NB4 (cell line): ENCODE measurements at places on chromosomes 12 and 14.

DNA sequence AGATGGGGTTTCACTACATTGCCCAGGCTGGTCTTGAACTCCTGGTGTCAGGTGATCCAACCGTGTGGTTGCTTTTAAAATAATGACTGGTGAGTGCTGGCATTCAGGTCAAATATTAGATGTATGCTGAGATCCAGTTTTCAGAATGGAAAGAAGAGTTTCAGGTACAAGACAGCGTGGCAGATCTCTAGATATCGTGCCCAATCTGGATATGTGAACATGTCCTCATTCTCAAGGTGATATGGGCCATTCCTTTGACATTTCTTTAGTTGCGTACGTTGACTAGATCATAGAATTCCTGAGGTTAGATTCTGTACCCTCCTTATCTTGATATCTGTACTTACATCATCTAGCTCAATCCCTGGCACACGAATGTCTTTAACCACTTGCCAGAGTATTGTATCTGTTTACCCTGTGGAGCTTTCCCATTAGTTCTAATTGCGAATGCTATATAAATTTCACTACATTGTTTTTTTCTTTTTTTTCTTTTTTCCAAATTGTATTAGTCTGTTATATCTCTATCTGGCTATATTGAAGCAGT, 80.2 kb downstream of the ANO6 start:
- no peak for DNase-seq

GRCh38 chr12:84807249-84807648, 105.3 kb downstream of the SLC6A15 start:
- DNase-seq: no peak

GRCh38 chr12:58916921-58917511, 3.3 kb downstream of the LRIG3 start:
- DNase-seq: no peak

GRCh38 chr12:53399896-53400295, 19.9 kb downstream of the SP1 start:
- DNase-seq: no peak

DNA sequence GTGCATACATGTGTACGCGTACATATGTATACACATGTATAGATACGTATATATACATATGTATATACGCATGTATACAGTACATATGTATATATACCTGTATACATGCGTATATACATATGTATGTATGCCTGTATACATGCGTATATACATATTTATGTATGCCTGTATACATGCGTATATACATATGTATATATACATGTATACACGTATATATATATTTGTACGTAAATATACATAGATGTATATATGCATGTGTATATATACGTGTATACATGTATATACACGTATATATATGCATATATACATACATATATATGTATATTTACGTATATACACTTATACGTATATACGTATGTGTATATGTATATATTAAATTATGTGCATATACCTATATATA, 93.9 kb upstream of the ABCD2 start:
- DNase-seq: no peak

- DNase-seq: no peak
Measured at GRCh38 chr14:81684696-81685095, 151.0 kb upstream of the SEL1L start.

DNA sequence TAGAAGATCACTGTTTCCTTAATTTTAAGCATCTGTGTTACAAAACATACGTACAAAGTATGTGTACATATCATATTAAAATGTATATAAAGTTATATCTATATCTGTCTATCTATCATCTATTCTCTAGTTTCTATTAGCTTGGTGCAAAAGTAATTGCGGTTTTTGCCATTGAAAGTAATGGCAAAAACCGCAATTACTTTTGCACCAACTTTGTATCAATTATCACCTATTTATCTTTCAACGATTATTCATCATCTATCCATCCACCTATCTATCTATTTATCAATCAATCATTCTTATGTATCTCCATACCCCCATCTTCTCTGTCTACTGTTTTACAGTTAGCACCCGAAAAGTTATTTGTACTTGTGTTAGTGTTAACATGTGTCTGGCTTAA, 447.6 kb downstream of the NRXN3 start:
- no peak for DNase-seq

DNA sequence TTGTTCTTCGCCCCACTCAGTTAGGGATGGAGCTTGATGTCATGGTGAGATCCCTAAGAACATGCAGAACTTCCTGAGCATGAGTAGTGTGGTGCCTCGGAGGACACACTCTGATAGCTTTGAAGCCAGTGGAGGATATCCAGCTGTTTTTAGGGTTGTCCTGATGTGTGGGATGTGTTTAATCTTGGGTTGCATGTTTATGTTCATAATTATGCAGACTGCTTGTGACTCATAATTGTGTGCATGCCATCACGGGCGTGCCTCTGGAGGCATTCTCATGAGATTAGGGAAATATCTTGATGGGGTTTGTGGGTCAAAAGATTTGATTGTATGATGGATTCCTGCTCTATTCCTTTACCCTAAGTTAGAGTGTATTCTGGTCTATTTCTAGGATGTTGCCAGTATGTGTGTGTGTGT, 267.4 kb upstream of the PELI2 start:
- DNase-seq: no peak

DNA sequence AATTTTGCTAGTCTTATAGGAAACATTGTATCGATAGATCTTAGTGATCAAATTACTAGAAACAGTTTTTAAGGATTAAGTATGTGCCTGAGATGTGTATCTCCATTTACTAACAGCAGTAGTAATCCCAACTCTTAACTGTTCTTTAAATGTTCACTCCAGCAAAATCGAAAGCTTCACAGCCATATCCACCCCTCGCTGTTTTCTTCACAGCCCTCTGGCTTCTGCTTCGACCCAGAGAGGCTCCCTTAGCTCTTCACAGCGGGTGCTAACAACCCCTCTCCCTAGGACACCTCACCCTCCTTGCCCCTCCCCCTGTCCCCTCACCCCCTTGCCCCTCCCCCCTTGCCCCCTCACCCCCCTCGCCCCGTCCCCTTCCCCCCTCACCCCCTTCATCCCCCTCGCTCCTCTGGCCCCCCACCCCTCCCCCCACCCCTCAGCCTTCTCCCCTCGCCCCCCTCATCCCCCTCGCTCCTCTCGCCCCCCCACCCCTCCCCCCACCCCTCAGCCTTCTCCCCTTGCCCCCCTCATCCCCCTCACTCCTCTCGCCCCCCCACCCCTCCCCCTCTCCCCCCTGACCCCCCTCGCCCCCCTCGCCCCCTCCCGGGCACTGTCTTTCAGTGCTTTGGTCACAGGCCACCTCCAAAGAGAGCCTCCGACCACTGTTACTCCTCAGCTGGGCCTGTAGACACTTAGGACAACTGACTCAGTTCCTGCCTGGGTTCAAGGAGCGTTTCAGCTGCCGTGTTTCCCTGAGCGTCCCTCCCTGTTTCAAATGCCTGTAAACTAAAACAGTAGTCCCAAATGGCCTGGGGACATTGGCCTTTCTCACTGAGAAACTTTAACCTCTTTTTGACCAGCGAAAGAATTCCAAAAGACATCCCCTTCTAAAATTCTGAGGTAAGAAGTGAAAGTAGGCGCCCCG, 46.0 kb upstream of the DYNC1H1 start:
- DNase-seq: no peak

DNA sequence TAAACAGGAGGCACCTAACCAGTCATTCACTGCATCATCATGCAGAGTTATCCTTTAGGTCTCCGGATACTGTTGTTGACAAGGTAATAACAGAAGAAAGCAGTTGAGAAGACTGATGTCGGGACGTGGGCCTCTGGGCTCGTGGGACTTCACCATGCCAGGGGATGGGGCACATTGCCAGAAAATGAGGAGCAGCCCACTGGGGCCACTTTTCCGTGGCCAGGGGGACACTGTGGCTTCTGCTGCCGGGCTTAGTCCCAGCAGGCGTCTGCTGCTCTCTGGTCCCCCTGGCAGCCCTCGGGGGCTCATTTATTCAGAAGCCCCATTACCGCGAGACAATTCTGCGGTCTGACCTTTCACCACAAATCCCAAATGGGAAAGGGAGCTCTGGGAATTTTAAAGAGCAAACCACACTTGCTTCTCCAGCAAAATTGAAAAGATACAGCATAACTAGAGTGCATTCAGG, 201.2 kb downstream of the DAD1 start:
- DNase-seq: no peak

- no peak for DNase-seq
Measured at GRCh38 chr14:34235643-34236300, 226.3 kb downstream of the SPTSSA start.

GRCh38 chr14:67532606-67532997, 488 bp upstream of the PLEKHH1 start:
- no peak for DNase-seq

DNA sequence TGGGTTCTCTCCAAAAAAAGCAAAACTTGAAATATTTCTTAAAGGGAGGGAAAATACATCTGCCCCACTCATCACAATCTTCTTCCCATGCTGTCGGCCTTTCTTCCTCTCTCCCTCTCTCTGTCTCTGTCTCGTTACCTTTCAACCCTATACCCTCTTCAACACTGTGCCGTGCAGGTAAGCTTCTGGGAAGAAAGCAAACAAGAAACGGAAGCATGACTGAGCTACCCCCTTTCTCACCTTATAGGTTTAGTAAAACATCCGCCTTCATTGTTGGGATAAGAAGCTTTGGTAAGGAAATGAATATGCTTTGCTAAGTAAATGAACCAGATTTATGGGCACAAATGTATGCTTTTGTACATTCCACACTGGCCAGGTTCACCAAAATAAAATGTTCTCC, 63.0 kb downstream of the TMEM30B start:
- no peak for DNase-seq

- DNase-seq: no peak
Measured at GRCh38 chr12:59182658-59183455, 262.6 kb upstream of the LRIG3 start.

DNA sequence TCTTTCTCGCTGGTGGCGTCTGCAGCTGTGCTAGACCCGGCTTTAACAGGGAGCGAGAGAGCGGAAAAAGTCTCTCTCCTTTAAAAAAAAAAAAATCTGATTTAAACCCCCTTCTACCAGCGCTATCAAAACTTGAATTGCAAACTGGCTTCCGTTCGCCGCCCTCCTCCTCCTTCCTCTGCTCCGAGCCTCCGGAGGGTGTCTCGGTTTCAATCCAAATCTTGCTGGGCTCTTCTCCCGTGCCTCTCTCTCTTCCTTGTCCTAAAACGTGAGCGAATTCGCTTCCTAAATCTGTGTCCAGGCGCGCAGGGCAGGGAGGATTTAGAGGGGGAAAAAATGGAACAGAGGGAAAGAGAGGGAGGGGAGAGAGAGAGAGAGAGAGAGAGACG, 272 bp downstream of the TBX3 start:
- DNase-seq: no peak

DNA sequence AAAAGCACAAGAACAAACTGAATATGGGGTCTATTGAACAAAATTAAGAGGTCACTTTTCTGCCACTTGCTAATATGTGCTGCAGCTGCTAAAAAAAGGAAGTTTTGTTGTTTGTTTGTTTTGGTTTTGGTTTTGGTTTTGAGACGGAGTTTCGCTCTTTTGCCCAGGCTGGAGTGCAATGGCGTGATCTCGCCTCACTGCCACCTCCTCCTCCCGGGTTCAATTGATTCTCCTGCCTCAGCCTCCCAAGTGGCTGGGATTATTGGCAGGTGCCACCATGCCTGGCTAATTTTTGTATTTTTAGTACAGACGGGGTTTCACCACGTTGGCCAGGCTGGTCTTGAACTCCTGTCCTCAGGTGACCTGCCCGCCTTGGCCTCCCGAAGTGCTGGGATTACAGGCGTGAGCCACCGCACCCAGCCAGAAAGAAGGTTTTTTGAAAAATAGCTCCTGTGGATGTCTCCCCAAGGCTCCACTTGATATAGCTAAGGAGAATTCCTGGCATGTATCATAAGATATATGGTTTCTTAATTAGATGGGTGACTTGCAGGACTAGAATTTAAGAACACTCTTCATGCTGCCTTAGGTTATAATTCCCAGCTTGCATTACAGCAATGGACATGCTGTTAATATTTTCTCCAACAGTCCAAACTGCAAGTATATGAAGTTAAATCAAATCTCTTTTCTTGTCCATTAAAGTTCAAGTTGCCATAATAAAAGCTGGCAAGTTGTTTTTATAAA, 237.6 kb upstream of the AMIGO2 start:
- no peak for DNase-seq

DNA sequence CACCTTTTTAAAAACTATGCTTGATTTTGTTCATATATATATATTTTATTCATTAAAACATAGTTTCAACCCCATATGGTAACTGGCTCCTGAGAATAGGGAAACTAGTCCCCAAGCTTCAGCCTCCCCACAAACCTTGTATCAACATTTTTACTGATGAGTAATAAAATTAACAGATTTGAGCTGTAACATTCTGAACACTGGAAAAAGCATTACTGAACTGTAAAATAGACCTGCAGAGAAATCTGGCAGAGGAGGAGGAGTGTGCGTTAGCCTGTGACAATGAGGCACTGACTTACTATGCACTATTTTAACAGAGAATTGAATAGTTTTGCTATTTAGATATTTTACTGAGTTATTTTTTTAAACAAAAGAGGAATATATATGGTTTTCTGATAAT, 43.1 kb downstream of the FRS2 start:
- DNase-seq: no peak

- DNase-seq: no peak
Measured at GRCh38 chr14:73500360-73500759, 9.6 kb downstream of the RIOX1 start.

DNA sequence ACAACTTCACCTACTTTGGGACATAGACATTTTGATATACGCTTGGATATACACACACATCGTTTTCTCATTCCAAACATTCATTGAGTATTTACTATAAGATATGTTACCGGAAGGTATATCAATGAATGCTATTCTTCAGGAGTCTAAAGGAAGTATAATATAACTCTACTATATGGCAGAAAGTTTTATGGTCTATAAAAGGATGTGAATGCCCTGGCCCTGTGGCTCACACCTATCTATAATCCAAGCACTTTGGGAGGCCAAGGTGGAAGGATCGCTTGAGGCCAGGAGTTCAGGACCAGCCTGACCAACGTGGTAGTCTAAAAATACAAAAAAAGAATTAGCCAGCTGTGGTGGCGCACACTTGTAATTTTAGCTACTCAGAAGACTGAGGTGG, 5.6 kb downstream of the NRIP2 start:
- DNase-seq: no peak
